ENCODE measurements at places on chromosomes 16 and 17.
A peak's percentile ranks its signal among the peaks of the same experiment; 100 is the strongest.

DNA sequence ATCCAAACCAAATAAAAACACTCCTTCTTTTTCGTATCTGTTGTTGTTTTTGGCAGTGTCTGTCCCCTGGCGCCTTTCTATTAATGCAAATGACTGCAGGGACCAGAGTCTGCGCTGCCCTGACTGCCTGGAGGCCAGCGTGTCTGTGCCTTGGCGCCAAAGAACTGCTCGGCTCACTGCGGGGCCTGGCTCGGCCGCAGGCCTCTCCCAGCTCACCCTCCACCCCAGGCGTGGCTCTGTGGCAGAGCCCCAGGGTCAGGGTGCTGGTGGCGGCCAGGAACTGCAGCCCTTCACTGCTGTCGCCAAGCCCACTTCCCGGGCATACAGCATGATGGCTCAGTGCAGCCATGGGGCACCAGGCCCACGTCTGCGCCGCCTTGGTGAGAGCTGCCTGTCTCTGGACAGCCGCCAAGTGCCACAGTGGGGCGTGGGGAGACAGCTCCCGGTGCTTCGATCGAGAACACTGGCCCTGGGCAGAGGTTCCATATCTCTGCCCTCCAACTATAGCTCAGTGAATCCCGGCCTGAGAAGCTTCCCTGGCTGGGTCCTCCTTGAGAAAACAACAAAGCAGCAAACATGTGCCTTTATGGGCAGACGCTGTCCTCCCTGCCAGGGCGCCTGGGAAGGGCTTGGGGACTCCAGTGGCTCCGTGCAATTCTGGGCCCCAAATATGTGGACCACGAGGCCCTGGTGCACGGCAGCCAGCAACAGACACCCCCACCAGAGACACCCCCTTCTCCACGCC is 11.1 kb downstream of the CANT1 start:
- no peak for DNase-seq

DNA sequence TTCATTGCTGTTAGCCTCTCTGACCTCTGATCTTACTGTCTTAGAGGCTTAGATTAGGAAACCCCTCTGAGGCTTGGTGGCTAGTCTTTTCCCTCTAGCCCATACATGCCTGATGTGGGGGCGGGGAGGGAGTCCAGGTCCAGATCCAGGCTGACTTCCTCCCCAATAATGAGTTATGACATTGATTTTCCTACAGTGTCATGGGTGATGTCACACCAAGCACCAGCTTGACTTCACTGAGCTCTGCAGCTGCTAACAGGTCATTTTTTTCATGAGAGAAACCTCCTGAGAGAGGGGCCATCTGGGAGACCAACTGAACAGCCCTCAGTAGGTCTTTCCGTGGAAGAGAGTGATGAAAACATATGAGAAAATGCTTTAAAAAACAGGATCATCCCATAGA is 180.2 kb upstream of the N4BP1 start:
- DNase-seq = no peak

- no peak for DNase-seq
These were observed 17.4 kb upstream of the MPRIP start for GRCh38 chr17:17024778-17025300.

DNA sequence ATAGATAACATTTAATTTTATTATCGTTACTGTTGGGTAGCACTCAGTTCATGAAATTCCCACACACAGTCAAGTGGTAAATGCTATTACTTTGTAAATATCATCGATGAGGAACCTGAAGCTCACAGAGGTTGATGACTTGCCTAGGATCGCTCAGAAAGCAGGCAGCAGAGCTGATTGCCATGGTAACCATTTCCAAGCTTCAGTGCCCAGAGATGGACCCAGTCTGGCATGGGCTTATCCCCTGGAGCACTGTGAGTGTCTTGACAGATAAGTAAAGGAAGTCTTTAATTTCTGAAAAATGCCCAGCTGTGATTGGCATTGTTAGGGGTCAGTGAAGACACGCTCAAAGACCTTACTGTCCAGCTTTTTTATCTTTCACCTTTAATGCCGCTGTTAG is 95.0 kb downstream of the PRKCB start:
- no peak for DNase-seq

- no peak for DNase-seq
These were observed 7.7 kb upstream of the PPL start for GRCh38 chr16:4944333-4945281.

- no peak for DNase-seq
These were observed 210.0 kb downstream of the TMEM114 start for GRCh38 chr16:8380311-8380710.

- no peak for DNase-seq
These were observed 156.6 kb downstream of the ANKFN1 start for GRCh38 chr17:56309897-56310296.

- no peak for DNase-seq
These were observed 21.2 kb downstream of the ZNF469 start for GRCh38 chr16:88403794-88404581.

- DNase-seq = no peak
These were observed 73.6 kb downstream of the WIPI1 start for GRCh38 chr17:68383443-68384321.

- DNase-seq = no peak
These were observed 224.9 kb downstream of the HS3ST3B1 start for GRCh38 chr17:14525551-14526455.

GRCh38 chr17:61593426-61593825 is 2.4 kb upstream of the NACA2 start:
- no peak for DNase-seq

- no peak for DNase-seq
These were observed 1.1 kb downstream of the DNASE1 start for GRCh38 chr16:3655396-3656159.

DNA sequence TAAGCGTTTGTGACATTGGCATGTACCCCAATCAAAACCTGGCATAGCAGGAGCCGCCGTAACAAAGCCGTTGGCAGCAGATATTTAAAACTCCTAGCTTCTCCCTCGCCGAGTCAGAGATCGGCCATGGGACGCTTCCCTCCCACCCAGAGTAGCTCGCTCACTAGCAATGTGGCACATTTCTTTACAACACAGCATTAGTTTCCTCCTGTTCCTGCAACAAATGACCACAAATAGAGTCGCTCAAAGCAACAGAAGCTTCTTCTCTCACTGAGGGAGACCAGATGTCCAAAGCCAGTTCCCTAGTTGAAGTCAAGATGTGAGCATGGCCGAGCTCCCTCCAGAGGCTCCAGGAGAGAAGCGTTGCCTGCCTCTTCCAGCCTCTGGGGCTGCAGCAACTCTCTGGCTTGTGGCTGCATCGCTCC is 106.7 kb downstream of the RBFOX3 start:
- no peak for DNase-seq

DNA sequence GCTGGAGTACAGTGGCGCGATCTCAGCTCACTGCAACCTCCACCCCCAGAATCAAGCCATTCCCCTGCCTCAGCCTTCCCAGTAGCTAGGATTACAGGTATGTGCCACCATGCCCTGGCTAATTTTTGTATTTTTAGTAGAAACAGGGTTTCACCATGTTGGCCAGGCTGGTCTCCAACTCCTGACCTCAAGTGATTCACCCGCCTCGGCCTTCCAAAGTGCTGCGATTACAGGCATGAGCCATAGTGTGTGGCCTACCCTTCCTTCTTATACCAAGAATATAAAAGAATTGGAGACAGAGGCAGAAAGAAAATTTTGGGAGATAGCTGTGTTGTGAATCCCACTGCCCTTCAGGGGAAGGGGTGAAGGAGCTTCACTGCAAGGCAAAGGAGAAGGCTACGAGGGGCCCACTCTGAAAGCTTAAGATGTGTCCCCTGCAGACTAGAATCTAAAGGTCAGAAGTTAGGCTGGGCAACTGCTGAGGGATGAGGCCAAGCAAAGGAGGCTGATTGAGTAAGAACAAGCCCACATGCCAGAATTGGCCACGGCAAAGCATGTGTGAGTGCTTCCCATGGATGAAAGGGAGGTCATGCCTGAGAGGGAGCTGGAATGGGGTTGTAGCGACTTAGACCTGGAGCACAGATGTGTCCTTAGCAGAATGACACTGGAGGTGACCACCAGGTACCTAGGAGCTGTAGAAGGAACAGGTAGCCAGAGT is 8.4 kb upstream of the CRYBA1 start:
- no peak for DNase-seq

- no peak for DNase-seq
These were observed 78.6 kb upstream of the ZNF469 start for GRCh38 chr16:88303890-88304819.

GRCh38 chr17:82358465-82359350 is at the start of gene TEX19:
Gene TEX19, plus strand, starts transcription at chr17:82359247. Its CDS starts 2,904 bp downstream, at chr17:82362151.
- no peak for DNase-seq

DNA sequence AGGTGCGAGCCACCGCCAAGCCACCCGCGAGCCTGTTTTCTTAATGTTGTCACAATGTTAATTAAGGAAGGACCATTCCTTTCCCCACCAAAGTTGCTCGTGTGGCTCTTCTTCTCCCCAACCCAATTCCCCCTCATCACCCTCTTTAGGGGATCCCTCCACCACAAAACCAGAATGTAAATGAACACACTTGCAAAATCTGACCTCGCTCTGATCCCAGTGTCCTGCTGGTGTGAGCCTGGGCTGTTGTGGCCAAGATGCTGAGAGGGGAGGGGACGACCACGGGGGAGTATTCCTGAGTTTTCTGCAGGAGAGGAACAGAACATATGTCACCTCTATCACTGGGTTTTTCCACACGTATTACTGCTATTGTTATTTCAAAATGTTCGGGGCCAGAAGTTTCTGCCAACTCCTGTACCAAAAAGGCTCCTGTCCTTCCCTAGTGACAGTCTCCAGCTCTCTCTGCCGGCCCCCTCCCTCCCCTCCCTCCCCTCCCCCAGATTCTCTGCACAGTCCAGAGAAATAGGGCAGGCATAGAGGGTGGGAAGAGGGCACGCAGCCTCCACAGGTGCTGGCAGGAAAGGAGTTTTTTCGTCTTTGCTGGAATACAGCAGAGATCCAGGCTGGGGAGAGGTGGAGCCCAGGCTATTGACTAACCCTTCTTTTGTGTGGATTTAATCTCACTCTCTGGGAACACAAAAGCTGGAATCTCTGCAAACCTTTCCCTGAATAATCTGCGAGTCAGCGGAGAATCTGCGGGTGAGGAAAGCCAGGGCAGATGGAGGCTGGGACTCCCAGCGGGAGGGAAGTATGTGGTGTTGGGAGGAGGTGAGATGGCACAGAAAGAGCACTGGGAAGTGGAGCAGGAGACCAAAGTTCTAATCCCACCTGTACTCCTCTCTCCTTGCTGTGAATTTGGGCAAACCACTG is 4.5 kb upstream of the CA4 start:
- no peak for DNase-seq

GRCh38 chr17:79907850-79908249 is 68.6 kb upstream of the CBX4 start:
- no peak for DNase-seq

- no peak for DNase-seq
These were observed 46.0 kb downstream of the TMC5 start for GRCh38 chr16:19463468-19464315.

DNA sequence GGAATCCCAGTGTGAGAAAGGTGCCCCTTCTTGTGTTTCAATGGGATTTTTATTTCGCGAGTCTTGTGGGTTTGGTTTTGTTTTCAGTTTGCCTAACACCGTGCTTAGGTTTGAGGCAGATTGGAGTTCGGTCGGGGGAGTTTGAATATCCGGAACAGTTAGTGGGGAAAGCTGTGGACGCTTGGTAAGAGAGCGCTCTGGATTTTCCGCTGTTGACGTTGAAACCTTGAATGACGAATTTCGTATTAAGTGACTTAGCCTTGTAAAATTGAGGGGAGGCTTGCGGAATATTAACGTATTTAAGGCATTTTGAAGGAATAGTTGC is 567 bp downstream of the UBB start:
- DNase-seq = peak; percentile 41

DNA sequence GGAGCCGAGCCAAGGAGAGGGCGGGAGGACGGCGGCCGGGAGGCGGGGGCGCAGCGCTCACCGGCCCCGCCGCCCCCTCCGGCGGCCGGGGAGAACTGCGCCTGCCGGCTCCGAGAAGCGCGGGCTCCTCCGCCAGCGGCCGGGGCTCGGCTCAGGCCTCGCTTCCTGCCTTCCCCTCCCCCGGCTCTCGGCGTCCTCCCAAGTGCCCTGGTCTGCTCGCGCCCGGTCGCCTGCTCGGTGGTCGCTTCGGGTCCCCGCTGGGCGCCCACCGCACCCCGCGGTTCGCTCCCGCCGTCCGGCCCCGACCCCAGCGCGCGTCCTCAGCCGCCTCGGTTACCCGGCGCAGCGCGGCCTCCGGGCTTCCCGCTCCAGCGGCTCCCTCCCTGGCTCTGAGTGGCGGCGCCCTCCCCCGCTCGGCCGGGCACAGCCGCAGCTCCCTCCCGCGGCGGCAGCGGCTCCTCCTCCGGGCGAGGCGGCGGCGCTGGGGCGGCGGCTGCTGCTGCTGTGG is 313 bp downstream of the UBTF start:
- peak; percentile 72 for DNase-seq

DNA sequence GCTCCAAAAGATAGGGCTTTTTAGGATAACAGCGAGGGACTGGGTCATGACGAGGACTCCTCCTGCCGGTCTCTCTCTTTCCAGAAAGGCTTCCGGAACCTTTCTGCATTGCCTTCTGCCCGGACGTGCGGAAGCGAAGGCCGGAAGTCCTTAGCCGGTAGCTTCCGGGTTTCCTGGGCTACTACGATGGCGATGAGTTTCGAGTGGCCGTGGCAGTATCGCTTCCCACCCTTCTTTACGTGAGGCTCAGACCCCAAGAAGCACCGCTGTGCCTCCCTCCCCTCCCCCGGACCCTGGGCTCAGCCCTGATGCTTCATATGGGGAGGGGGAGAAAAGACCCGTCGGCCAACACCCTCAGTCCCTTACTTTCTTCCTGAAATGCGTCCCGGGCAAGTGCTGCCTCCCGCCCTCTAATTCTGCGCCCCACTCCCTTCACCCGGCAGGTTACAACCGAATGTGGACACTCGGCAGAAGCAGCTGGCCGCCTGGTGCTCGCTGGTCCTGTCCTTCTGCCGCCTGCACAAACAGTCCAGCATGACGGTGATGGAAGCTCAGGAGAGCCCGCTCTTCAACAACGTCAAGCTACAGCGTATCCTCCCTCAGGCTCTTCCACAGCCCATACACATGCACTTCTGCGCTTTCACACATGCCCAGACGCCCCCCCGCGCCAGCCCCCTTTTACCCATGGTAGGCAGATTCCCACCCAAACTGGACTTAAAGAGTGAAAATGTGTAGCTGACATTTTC is at the start of gene VPS25:
TSS of gene VPS25 (plus strand) at position 160 of the 746 bp plus-strand sequence. CDS start at position 187, 27 bp downstream.
- peak; percentile 71 for DNase-seq

DNA sequence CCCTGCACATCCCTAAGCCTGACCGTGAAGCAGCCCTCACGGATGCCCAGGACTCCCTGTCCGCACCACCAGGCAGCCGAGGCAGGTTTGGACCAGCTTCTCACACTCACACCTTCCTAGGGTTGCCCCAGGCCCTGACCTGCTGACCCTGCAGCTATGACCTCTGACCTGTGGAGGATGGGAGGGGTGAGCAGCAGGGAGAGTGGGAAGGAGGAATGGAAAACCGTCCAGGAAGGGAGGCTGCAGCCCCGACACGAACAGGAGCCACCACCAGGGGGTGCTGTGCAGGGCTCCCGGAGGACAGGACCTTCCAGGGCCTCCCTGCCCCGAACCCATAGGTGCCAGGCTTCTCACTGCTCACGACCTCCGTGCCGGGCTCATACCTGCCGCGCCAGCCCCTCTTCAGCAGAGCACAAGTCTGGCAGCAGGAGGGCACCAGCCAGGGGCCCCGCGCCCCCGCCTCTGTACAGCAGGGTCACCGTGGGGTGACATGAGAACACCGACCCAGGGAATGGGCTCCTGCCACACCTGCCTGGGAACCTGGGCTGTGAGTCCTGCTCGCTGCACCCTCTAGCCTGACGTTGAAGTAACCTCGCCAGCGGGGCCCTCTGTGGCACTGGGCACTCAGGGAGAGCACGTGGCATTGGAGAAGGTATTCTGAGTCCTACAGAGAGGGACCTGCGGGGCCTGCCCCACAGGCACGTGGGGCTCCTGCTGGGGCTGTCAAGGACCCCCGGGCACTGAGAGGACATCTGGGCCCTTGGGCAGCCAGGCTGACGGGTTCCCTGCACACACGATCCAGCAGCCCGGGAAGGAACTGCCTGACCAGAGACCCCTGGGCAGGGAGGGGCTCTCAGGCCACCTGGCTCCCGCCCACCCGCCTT is 37.6 kb downstream of the CTU2 start:
- DNase-seq = peak; percentile 62

Measured in stimulated activated CD4-positive, alpha-beta T cell treated with anti-CD3 and anti-CD28 coated beads, Interleukin-1b, Interleukin-23, amount 100 ng/mL, for 48 hours (primary cell).